Muscle of leg (tissue), 16 donors: ENCODE measurements at places on chromosomes 7 and 10. TPM values are rescaled to one million over a fixed set of nuclear protein-coding genes. Genes with fewer than 3 reads are reported as not detected.

The FOXI2 gene
- total RNA-seq: 0.09 TPM

The ZNF33B gene
- 17.1 TPM for total RNA-seq

The GFRA1 gene
- 41.5 TPM for total RNA-seq

The TMEM225B gene
- 0.89 TPM for total RNA-seq

The GJC3 gene
- total RNA-seq: 0.53 TPM
